ENCODE measurements at places on chromosomes 11 and 22. TPM values are rescaled to one million over a fixed set of nuclear protein-coding genes. Genes with fewer than 3 reads are reported as not detected.

Gene OR56A4
- total RNA-seq = not detected

Gene TRIM29
- not detected for total RNA-seq

Gene DLG2
- 1.1 TPM for total RNA-seq

Gene C22orf42
- not detected for total RNA-seq

Gene EMID1
- not detected for total RNA-seq

Gene TBX1
- 1.9 TPM for total RNA-seq

Gene SEZ6L
- total RNA-seq = not detected

Gene MUC6
- total RNA-seq = not detected

Gene TRAF6
- total RNA-seq = 16.2 TPM

Gene OR51B2
- total RNA-seq = not detected

Gene IGLL5
- not detected for total RNA-seq

Gene IRAG1
- 0.13 TPM for total RNA-seq

Gene MACROD1
- total RNA-seq = 18.5 TPM

Measured in thoracic aorta endothelial cell (primary cell).